ENCODE measurements at places on chromosomes 7 and 10.

DNA sequence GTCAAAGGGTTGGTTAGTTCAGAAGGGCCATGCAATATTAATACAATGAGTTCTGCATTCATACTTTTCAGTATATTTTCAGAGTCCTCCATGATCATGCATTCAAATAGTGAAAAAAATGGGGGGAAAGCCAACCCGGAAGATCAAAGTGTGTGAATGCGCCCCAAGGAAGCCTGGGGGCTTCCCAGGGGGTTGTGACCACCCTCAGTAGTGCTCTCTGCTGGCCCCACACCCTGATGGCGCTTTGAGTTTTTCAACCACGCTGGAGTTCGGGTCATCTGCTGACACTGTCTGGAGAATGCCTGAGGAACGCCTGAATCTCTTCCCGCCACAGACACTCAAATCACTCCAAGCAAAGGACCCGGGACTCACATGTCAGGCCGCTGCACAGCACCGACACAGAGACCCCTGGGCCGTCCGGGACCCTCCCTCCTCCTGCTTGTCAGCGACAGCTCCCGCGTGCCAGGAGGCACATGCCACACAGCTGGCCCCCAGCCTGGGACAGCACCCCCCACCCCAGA, 1.0 kb downstream of the TNS3 start:
- no peak for DNase-seq

DNA sequence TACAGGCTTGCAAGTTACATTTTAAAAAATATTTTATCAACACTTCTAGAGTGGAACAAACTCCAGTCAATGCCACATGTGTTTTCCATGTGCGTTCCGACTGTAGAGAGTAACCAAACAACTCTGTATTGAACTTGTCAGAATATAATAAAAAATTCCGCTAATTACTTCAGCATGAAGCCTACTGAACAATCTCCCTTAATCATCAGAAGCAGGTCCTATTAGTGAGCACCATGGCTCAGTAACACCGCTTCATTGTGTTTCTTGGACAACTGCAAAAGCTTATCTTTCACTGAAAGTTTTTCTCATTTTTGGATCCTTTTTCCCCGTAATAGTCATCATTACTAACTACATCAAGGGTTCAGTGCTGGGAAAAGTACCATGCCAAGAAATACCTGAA, 117.0 kb downstream of the MKX start:
- no peak for DNase-seq

- DNase-seq = no peak
Measured at GRCh38 chr7:98981701-98982100, 103.4 kb downstream of the TRRAP start.

DNA sequence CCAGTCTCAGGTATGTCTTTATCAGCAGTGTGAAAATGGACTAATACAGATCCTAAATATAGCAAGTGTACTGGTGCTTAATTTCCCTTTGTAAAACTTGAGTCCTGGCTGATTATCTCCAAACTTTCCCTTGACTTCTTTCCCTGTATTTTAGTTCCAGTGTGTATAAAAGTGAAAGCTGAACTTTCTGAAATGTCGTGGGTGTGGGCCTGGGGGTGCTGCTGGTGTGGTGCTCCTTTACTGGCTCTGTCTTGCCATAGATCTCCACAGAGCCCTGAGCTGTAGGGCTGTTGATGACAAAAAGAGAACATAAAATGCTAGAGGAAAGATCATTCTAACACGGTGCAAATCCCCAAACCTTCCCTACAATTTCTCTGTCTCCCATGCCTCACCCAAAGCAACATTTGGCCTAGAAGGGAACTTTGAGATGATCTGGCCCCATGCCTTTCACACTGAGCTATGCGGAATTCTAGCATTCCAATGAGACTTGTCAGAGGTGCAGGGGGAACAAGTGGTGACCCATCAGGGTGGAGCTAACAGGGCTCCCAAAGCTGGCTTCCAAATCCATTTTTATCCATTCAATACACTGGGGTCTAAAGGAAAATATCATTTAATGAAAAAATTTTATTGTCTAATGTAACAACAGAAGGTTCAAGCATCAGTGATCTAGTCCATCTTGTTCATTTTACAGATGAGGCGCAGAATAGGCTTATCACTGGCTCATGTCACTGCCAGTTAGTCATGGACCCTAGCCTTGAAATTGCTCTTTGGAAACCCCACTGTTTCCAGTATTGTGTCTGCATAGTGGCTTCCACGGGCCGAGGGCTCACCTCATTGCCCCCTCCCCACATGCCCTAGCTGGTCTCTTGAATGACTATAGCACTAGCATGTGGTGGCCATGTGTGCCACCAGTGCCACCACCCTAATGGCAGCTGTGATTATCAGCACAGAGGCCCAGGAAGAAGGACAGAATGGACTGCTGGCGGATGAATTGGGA, 1000.9 kb downstream of the LRMDA start:
- DNase-seq = no peak

- DNase-seq = no peak
Measured at GRCh38 chr10:77715088-77715487, 77.5 kb upstream of the KCNMA1 start.

DNA sequence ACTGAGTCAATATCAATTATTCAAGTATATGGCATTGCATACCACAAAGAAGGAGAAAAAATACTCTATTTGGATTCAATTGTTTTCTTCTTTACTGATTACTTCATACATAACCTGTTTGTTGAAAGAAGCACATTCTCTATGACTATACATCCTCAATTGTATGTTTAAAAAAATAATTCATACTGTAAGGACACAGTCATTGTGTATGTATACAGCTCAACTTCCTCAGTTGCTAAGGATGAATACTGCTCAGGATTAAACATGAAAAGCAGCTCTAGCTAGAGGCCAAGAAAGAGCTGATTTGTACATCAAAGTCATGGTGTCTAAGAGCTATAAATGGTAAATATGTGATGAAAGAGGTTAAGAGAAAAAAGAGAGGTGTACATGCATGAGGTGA, 15.8 kb upstream of the BPGM start:
- no peak for DNase-seq

DNA sequence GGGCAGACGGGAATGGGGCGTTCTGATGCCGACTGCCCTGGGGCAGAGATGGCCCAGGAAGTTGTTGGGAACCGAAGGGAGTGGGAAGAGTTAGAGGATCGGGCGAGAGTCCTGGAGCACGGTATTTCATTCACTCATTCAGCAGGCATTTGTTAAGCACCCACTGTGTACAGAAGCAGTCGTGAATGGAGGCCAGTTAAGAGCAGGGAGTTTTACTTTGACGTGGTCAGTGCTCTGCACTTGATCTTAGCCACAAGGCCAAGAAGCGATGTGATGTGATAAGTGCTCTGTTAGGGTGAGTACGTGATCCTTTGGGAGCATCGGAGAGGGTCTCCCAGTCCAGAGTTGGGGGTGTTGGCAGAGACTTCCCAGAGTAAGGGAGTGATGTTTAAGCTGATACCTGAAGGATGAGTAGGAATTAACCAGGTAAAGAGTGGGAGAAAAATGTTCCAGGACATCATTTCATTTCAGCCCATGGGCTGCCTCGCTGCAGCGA, 890 bp downstream of the ZFYVE27 start:
- peak; percentile 55 for DNase-seq

DNA sequence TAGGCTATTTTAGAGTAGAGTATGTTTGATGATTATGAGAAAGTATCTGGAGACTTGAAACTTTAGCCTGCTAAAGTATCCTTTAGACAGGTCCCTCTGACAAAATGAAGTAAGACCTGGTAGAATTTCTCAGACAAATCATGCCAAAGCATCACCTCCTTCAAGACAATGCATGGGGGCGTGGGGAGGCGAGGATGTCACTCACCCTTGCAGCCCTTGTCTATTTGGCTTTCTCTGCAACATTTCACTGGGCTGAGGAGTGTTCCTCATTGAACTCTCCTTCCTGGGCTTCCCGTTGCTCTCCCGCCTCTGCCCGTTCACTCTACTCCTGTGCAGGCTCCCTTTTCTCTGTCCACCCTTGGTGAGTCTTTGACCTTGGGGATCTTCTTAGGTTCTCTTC, 98.5 kb downstream of the JAZF1 start:
- DNase-seq = no peak

GRCh38 chr10:67098461-67098860, 172.6 kb downstream of the LRRTM3 start:
- no peak for DNase-seq

DNA sequence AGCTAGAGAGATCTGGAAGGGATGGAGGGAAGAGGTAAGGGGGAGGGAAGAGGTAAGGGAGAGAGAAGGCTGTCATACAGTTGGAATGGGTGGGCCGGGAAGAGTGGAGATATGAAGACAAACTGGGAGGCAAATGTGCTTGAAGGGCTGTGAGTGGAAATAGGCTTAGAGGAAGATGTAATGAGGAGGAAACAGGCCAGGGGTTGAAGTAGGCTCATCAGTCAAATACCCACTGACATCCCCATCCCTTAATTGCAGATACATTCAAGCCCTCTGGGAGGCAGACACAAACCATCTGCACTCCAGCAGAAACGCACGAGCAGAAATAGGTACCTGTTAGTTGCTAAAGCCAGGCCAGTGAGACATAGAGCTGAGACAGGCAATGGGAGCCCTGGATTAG, 2.1 kb downstream of the SYNPO2L start:
- peak; percentile 65 for DNase-seq

DNA sequence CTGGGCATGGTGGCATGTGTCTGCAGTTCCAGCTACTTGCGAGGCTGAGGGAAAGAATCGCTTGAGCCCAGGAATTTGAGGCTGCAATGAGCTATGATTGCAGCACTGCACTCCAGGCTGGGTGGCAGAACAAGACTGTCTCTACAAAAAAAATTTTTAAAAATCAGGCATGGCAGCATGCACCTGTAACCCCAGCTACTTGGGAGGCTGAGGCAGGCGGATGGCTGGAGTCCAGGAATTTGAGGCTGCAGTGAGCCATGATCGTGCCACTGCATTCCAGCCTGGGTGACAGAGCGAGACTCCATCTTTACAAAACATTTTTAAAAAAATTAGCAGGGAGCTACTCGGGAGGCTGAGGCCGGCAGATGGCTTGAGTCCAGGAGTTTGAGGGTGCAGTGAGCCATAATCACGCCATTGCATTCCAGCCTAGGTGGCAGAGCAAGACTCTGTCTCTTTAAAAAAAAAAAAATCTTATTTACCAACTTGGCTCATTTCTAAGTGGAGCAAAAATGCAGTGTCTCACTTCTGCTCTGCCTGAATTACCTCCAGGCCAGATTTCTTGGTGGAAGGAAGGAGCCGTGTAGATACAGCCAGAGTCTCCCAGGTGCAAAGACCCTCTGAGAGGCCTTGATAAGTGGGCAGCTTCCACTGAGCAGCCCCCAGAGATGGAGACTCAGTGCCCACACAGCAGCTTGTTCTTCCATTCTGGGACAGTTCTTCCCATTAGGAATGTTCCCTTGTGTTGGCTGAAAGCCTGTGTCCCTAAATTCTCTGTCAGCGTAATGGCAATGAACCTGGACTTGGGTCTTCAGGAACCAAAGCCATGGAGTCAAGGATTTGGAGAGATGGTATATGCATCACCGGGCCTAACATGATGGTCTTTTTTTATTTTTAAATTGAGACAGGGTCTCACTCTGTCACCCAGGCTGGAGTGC, 30.0 kb downstream of the GTF2IRD1 start:
- no peak for DNase-seq

- no peak for DNase-seq
Measured at GRCh38 chr10:132041340-132041739, 24.4 kb upstream of the JAKMIP3 start.

Data from hematopoietic multipotent progenitor cell treated with erythropoietin and hydrocortisone succinate and interleukin-3 and kit ligand, for 17 days (in vitro differentiated cells).